Hematopoietic multipotent progenitor cell treated with erythropoietin and hydrocortisone succinate and interleukin-3 and kit ligand, for 4 days (in vitro differentiated cells): ENCODE measurements at places on chromosomes 13 and 19.

- DNase-seq, result no peak
These were observed 345.6 kb downstream of the SPRY2 start for GRCh38 chr13:79995334-79995733.

GRCh38 chr19:55552206-55552605, 6.9 kb upstream of the SBK3 start:
- DNase-seq, result no peak

GRCh38 chr13:63541336-63541735, 2125.7 kb upstream of the PCDH20 start:
- DNase-seq, result no peak

DNA sequence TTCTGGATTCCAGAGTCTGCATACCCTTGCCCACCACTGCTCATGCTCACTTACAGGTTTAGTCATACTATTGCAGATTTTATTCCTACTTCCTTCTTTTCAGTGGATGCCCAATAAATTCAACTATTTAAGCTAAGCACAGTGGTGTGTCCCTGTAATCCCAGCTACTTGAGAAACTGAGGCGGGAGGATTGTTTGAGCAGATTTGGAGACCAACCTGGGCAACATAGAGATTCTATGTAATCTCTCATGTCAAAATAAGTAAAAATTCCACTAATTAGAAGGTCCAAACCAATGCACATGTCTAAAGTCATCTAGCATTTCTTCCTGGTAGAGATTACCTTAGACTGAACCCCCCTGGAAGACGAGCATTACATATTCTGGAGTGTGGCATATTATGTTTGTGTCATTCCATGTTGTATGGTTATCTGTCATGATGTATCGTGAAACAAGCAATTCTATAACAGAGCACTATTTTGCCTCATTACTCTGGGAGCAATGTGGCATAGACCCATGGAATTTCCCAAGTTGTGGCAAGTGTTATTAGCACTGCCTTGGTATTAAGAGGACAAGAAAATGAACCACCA, 8.3 kb downstream of the HMGB1 start:
- DNase-seq, result peak; percentile 25

DNA sequence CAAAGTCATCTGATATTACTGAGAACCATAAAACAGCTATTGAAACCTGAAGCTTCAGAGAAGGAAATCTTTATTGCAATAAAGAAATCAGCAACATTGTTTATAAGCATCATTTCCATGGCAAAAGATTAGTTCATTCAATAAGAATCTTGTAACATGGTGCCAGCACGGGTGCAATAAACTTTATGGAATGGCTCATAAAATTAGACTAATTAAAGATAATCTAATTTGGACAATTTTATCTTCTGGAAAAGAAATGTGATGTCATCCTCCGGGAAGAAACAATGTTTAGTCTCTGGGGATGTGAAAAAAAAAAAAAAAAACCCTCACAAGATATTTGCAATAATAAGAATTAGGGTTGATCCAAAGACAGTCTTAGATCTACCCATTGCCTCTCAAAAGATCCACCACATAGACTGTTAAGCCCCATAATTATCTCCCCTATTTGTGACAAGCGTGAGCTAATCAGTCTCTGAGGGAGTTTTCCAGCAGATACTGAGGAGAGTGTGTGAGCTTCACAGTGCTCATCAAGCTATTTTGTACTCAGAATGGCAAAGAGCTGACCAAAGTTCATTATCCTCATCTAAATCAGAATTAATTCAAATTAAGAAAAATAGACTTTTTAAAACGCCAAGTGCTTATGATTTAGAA, 297.0 kb upstream of the EDNRB start:
- no peak for DNase-seq

GRCh38 chr13:98083936-98084335, 59.0 kb upstream of the FARP1 start:
- DNase-seq, result no peak

DNA sequence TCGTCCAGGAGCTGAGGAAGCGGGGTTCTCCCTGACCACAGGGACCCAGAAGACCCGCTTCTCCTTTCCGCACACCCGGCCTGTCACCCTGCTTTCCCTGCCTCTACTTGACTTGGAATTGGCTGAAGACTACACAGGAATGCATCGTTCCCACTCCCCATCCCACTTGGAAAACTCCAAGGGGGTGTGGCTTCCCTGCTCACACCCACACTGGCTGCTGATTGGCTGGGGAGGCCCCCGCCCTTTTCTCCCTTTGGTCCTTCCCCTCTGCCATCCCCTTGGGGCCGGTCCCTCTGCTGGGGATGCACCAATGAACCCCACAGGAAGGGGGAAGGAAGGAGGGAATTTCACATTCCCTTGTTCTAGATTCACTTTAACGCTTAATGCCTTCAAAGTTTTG, 18.9 kb downstream of the VASP start:
- DNase-seq, result peak; percentile 62

DNA sequence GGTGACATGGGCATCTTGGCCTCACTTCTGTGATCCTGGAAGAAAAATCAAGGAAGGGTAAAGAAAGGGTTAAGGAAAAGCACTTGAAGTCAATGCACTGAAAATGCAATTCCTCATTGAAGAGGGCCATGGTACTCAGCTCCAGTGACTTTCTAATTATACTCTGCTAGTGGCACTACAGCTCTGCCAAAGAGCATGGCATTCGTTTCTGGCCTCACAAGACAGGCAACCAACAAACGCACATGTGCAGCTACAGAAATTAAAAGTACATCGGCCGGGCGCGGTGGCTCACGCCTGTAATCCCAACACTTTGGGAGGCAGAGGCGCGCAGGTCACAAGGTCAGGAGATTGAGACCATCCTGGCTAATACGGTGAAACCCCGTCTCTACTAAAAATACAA, 21.8 kb downstream of the SACS start:
- no peak for DNase-seq

GRCh38 chr19:43780706-43781525, at the start of gene KCNN4:
Gene KCNN4 (minus strand): TSS chr19:43780973. CDS start chr19:43780861, 112 bp downstream.
- DNase-seq, result peak; percentile 91

DNA sequence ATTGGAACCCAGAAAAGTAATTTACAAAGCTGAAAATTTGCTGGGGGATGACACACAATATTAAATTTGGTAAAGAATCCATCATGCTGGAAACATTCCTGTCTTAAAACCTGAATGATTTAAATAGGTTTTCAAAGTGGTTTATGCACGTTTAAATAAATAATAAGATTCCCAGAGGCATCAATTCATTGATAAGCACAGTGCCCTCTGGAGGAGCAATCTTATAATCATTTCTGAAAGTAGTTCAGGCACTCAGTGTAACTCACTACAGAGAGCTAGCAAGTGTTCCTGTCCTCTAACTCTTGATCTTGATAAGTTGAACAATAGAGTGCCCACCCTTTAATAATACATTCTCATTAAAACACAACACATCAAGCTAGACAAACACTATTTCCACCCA, 43.5 kb upstream of the SHISA2 start:
- no peak for DNase-seq

DNA sequence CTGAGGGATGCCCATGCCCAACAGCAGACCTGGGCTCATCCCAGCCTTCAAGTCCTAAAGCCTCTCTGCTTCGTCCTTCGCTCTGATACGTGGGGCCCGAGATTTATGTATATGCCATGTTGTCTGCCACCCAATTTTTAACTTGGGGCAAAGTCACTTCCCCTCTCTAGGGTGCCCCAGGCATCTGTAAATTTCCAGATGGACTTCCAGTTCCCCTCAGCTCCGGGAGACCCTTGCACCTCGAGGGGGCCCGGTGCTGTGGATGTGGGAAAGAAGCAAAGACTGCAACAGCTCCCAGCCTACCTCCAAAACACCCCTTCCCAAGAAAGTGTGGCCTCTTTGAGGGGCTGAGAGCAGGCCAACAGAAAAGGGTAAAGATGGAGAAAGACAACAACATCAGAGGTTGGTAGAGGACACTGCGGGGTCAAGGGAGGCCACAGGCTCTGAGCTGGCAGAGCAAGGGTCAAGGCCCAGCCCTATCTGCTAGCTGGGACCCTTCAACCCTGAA, 97.4 kb downstream of the STK24 start:
- no peak for DNase-seq
